ENCODE measurements at places on chromosomes 3 and 15.
A peak's percentile ranks its signal among the peaks of the same experiment; 100 is the strongest.

DNA sequence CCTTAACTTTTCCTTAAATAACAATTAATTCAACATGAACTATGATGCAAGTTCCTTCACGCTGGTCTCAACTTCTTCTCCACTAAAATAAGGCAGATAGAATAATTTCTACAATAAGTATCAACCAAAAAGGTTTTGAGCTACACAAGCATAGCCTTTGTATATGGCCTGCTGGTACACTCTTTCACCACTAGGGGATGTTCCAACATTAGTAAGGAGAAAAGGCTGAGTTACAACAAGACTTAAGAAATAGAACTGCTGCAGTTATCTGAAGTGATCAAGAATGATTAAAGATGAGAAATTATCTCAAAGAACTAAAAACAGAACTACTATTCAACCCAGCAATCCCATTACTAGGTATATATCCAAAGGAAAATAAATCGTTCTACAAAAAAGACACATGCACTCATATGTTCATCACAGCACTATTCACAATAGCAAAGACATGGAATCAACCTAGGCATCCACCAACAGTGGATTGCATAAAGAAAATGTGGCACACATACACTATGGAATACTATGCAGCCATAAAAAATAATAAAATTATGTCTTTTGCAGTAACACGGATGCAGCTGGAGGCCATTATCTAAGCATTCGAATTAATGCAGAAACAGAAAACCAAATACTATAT lies 14.4 kb downstream of the ATP13A3 start:
- DNase-seq: no peak

DNA sequence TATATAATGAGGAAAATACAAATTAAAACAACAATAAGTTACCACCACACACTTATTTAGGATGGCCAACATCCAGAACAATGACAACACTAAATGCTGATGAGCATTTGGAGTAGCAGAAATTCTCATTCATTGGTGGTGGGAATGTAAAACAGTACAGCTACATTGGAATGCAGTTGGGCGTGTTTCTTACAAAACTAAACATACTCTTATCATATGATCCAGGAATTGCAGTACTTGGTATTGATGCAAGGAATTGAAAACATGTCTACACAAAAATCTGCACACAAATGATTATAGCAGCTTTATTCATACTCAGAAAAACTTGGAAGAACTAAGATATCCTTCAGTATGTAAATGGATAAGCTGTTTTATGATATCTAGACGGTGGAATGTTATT lies 594.2 kb downstream of the ZBBX start:
- DNase-seq: no peak

DNA sequence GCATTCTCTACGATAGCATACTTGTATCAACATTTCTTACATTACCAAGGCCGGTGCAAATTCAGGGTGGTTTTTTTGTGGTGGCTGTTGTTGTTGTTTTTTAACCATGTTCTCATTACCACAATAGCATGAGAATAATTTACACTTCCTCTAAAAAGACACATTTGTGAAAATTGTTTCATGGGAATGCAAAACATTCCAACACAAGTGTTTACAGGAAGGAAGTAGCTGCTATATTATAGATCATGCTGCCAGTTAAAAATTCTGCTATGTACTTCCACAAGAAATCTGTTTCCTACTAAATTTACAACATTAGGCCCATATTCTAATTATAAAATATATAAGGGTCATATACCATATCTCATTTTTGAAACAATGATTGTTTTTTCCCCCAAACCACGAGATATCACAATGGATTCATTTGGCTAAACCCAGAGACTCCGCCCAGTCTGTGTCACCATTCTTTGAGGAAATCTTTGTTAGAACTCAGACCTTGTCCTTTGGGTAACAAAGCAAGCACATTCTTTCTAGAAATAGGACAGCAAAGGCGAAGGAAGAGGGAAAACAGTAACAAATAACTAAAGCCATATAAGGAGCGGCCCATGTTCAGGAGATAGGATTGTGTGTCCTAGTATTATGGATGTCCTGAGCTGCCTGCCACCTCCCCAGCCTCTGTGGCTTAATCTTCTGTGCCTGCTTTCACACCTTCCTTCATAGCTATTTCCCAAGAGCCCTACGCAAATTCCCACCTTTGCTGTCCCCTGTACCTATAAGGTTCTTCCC lies 60.1 kb downstream of the UACA start:
- no peak for DNase-seq

- no peak for DNase-seq
Measured at GRCh38 chr3:19147905-19148767, at the start of gene KCNH8. Gene KCNH8, plus strand, starts transcription at chr3:19148510. Its CDS starts 210 bp downstream, at chr3:19148720.

GRCh38 chr3:149507491-149508324 lies 33.2 kb downstream of the TM4SF4 start:
- no peak for DNase-seq

- peak; percentile 98 for DNase-seq
Measured at GRCh38 chr15:74460871-74461846, at the start of gene UBL7. Gene UBL7, minus strand, starts transcription at chr15:74461160. Its CDS starts 2,293 bp downstream, at chr15:74458867.

DNA sequence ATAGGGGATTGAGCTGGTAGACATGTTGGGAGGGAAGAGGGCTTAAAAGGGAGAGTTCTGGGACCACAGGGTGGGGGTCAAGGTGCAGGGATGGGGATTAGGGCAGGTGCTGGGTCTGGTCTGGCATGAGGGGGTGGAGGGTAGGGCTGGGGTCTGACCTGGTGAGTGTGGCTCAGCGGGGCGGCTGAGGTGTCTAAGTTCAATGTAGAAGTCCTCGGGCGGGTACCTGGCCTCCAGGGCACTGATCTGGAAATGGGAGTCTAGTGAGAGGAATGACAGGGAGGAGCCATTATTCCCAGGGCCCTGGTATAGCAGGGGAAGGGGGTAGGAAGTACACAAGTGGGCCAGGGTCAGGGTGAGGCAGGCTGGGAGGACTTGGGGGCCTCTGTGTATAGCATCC lies 39.6 kb downstream of the RAB11A start:
- no peak for DNase-seq

DNA sequence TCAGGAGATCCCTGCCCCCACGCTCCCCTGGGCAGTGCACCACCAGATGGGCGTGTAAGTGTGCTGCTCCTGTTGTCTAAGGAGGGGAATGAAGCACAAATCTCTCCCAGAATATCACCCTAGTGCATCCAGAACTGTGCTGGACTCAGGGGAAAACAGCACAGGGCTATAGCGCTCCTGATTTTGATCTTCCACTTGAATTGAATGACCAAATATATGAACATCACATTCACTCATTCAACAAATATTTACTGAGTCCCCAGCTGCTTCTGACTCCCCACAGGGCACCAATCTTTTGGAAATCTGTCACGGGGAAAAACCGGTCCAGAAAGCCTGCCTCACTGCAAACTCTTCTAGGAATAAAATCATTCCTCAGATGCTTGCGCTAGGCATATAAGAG lies 2.4 kb downstream of the CPLX3 start:
- DNase-seq: no peak

DNA sequence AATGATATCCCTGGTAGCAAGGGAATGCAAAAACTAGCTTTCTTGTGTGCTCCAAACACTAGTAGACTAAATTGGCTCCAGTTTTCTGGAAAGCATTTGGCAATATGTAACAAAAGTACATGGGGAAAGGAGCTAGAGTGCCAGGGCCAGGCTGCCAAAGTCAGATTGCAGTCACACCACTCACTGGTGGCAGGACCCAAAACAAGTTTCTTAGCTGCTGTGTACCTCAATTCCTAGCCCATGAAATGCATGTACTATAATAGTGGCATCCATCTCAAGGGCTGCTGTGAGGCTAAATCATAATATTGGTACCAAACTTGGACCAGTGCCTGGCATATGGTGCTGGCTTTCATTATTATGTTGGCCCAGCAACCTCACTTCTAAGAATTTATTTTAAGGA lies 49.3 kb downstream of the CLDN18 start:
- DNase-seq: no peak

DNA sequence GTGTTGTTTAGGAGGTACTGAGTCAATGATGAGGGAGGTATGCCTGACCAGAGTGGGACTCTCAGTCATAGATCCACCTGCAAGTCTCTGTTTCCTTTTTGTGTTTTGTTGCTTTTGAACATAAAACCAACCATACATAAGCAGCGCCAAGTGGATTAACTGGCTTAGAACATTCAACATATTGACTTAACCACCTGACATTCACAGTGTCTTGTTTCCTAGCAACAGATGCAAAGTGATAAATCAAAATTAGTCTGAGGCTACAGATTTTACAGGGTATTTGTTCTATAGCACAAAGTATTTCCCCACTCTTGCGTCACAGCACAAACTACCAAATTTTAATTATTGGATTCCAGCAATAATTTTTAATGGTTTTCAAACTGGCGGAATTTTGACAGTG lies 283.8 kb downstream of the BBX start:
- no peak for DNase-seq

DNA sequence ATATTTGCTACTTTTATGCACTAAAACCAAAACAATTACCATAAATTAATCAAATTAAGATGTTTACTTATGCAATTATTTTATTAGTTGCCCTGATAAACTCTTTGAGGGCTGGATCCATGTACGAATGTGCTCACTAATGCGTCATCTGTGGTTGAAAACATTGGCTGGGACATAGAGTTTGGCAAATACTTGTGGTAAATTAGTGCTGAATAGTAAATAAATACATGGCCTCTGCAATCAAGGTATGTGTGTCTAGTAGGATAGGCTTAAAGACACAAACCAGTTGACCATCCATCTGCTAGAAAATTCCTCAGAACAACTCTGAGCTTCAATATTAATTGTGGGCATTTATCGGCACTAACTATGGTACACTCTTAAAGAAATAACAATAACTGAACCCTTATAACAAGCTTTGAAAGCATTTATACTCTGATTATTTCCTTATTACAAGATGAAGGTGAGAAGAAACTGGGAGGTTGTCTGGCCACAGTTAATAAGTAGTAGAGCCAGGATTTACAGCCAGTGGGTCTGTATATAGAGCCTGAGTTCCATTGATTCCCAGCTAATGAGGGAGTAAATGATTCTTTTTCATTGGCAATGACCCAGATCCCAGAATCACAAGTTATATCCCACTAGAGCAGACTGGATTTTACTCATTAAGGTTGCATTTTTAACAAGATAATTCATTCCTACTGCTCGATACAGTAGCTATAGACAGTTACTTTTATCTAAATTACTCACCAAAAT lies 169.5 kb upstream of the CNTN6 start:
- no peak for DNase-seq

DNA sequence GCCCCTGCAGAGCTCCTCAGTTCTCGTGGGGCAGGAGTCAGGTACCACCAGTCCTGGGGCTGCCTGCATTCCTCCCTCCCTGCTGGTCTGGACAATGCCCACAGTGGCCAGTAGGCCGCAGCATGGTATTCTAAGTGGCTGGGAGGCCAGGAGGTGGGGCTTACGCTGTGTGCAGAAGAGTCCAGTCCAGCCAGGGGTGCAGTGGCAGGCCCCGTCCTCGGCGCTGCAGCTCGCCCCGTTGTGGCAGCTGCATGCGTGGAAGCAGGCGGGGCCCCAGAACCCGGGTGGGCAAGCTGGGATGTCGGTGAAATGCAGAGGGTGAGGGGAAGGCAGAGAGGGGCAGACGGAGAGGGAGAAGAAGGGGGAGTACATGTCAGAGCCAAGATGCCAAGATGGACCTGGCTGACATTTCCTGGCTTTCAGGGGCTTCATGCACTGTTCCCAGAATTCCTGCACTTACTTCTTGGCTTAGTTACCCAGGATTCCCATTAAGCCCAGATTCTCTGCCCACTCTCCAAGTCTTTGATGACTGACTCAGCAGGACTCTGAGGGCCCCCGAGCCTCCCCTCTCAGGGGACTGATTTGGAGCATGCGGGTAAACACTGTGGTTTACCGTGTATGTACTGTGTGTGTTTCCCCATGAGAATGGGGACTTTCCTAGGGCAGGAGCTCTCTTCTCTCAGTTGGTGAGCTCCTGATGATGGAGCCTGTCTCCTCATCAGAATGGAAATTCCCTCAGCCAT lies 47.5 kb downstream of the RAB11A start:
- DNase-seq: no peak

GRCh38 chr15:61759639-61760038 lies 300.6 kb downstream of the VPS13C start:
- no peak for DNase-seq

DNA sequence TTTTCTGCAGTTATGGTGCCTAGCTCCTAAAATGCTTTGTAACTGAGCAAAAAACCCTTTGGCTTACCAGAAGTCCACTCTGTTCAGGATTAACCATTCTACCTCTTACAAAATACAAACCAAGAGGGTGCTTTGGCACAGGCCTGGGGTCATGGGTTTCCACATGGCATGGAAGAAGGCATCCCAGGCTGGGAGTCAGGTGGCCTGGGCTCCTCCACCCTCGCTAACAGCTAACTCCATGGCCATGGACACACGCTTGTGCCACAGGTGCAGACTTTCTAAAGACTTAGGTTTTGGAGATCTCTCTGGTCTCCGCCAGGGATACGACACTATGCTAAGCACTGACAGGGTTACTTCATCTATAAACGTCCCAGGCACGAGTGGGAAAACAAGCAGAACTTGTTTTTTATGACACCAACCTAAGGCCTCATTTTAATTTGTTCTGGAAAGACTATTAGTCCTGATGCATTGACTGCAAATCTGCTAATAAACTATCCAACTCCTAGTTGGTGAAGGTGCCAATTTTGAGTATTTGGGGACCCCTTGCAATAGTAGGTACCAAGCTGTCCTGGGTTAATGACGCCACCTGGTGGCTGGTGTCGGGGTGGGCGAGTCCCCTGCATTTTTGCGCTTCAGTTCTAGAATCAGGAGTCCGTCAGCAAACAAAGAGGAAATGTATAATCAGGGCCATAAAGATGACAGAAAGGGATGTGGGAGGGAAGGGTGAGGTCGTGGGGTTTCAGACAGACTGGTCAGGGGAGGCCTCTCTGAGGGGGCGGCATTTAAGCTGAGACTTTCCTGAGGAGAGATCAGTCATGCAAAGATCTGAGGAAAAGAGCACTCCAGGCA lies 10.3 kb upstream of the ALDH1A3 start:
- no peak for DNase-seq

DNA sequence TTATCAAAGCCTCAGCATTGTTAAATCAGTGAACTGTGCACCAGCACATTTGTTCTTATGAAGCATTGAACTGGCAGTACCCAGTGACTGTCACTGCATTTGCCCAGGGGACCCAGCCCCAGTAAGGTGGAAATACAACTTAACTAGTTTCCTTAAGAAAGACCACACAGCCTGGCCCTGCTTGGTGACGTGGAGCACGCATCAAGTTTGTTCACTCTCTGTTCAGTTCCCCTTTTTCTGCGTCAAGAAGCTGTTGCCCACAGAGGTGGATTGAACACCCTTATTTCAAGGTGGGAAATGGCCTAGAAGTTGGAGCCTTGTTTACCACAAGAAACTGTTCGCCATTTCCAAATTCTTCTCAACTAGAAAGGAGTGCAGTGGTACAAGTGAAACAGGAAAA lies 69.9 kb upstream of the AGBL1 start:
- DNase-seq: no peak
